ENCODE measurements at places on chromosomes 3 and 15.

DNA sequence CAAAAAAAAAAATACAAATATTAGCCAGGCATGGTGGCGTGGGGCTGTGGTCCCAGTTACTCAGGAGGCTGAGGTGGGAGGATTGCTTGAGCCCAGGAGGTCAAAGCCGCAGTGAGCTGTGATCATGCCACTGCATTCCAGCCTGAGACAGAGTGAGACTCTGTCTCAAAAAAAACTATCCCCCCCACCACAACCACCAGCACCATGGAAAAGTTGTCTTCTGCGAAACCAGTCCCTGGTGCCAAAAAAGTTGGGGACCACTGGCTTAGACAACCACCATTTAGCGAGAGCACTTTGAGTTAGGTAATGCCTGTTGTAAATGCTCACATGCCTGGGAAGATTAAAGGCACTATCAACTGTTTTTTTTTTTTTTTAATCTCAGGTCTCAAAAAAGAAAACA is 15.4 kb downstream of the ARHGAP31 start:
- no peak for DNase-seq

- DNase-seq: no peak
These were observed 29.7 kb downstream of the ACSBG1 start for GRCh38 chr15:78204351-78205309.

- no peak for DNase-seq
These were observed 44.0 kb upstream of the BCL6 start for GRCh38 chr3:187788984-187789857.

GRCh38 chr3:46574243-46574646 is 8.1 kb upstream of the LRRC2 start:
- DNase-seq: no peak

DNA sequence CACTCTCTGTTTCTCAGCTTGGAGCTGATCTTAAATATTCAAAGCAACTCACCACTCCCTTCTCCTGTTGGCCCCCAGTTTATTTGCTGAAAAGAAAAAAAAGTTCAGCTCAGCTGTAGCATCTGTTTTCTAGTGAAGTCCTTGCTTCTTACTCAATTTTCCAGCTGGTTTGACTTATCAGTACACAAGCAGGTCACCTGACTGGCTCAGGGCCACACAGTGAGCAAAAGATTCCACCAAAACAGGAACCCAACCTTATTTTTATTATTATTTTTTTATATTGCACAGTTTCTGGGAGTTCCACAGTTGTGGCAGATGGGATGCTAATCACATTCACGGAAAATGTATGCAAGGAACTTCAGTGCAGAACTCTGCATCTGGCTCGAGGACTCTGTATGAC is 390.7 kb upstream of the RGMA start:
- no peak for DNase-seq

GRCh38 chr15:47726399-47726823 is 9.1 kb downstream of the SEMA6D start:
- no peak for DNase-seq

GRCh38 chr15:41494190-41494921 is 682 bp downstream of the ITPKA start:
- DNase-seq: no peak

Measured in NCI-H1694 treated with DMSO at 0.1 percent for 48 hours (cell line).